Fibroblast of mammary gland (primary cell): ENCODE measurements at places on chromosomes 4 and X.
A peak's percentile ranks its signal among the peaks of the same experiment; 100 is the strongest.

GRCh38 chr4:41143311-41144039 lies 70.9 kb downstream of the APBB2 start:
- peak; percentile 96 for DNase-seq

- DNase-seq = no peak
Observed at GRCh38 chrX:41001327-41001726, 83.9 kb upstream of the USP9X start.

GRCh38 chr4:3530663-3531254 lies 1.5 kb downstream of the LRPAP1 start:
- no peak for DNase-seq

DNA sequence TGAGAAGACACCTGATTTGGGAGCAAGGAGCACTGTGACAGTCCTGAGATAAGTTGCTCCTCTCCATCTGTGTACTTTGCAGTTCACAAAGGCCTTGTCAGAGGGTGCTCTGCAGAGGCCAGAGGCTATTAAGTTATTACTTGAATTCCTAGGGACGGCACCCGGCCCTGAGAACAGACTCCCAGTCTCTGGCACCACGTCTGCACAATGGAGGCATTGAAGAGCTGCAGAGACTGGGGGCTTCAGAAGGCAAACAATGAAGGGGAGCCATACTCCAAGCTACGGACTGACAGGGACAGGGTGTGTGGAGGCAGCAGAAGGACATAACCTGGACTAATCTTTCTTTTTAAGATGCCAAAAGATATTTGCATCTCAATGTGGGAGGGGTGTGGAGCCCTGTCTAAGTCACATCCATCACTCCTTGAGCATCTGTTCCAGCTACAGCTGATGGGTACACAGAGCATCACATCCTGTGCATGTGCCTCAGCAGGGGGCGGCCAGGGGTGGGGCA lies 11.5 kb downstream of the RASGEF1B start:
- no peak for DNase-seq

GRCh38 chrX:103607364-103608305 lies at the start of gene TCEAL3:
TCEAL3 (plus strand) TSS chrX:103607963; CDS start chrX:103609065, 1,102 bp downstream.
- DNase-seq = peak; percentile 23

- DNase-seq = no peak
Observed at GRCh38 chr4:66694739-66695138, 850.6 kb downstream of the CENPC start.

DNA sequence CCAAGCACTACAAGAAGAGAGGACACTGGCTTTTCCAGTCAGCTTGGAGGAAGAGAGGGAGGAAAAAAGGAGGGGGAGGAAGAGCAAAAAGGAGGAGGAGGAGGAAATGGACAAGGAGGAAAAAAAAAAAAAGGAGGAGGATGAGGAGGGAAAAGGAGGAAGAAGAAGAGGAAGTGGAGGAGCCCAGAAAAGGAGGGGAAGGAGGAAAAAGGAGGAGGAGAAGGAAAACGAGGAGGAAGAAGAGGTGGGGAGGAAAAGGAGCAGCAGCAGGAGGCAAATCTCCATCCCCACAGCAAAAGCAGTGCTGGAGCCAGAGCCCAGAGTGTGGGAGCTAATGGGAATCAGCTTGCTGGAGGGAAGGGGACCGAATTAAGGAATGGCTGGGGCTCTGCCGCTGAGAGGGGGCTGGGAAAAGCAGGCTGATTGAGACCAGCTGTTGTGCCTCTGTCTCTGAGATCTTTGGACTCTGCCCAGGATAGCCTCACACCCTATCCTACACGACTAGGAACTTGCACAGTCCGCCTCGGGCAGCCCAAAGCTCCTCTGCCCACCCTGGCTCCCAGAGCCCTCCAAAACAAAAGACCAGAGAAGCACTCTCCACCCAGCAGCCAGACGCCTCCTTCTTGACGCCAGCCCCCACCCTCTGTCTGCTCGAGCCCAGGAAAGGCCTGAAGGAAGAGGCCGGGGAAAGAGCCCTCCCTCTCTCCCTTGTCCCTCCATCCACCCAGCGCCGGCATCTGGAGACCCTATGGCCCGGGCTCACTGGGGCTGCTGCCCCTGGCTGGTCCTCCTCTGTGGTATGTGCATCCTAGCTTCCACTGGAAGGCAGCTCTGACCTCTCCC lies at the start of gene XPNPEP2:
Gene XPNPEP2, plus strand, starts transcription at position 514 of the 843 bp plus-strand sequence. Its CDS starts 235 bp downstream, at position 749.
- peak; percentile 72 for DNase-seq

GRCh38 chr4:43547561-43547960 lies 655.0 kb downstream of the GRXCR1 start:
- no peak for DNase-seq

GRCh38 chr4:183141997-183142396 lies 42.9 kb downstream of the WWC2 start:
- no peak for DNase-seq

GRCh38 chr4:153641532-153641931 lies 42.5 kb upstream of the TLR2 start:
- DNase-seq = peak; percentile 27

- peak; percentile 57 for DNase-seq
Observed at GRCh38 chr4:147351083-147351787, 129.7 kb upstream of the EDNRA start.

DNA sequence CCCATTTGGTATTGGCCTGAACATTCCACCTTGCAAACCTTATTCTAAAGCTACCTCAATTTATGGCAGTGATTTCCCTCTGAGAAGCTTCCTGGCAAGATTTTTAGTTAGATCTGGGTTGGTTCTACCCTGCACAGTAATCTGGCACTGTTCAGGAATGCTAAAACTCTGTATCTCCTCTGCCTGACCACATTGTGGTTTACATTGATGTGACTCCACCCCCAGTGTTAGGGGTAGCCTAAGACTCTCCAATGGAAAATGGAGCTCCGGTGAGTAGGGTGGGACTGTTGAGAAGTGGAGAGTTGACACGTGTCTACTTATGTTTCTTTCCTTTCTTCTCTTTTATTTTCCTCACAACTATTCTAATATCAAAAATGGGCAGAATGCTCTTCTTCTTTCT lies 45.4 kb downstream of the BMPR1B start:
- no peak for DNase-seq

- no peak for DNase-seq
Observed at GRCh38 chr4:152587127-152587526, 51.2 kb upstream of the FBXW7 start.

GRCh38 chrX:2819345-2820135 lies 9.2 kb upstream of the GYG2 start:
- peak; percentile 49 for DNase-seq

DNA sequence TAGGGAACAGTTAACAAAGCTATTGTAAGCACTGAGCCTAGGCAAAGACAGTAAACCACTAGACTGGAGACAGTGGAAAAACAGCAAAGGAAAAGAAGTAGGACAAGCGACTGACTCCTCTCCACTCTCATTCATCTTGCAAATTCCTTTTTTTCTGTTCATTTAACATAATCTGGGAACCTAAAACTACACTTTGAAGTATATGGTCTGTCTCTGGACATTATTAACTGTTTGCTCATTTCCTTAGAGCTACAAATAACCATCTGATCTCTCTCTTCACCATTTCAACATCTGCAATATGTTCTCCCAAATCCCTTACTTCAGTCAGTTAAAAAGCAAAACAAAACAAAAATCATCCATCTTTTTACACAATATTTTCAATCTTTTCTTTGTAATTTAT lies 642 bp downstream of the HMGN5 start:
- DNase-seq = peak; percentile 22
